CD4-positive, alpha-beta T cell (primary cell): ENCODE measurements at places on chromosomes 1 and 21.
A peak's percentile ranks its signal among the peaks of the same experiment; 100 is the strongest.

- no peak for DNase-seq
These were observed 18.9 kb downstream of the NPR1 start for GRCh38 chr1:153697191-153698019.

GRCh38 chr1:107339775-107340174 lies 198.9 kb downstream of the NTNG1 start:
- no peak for DNase-seq

DNA sequence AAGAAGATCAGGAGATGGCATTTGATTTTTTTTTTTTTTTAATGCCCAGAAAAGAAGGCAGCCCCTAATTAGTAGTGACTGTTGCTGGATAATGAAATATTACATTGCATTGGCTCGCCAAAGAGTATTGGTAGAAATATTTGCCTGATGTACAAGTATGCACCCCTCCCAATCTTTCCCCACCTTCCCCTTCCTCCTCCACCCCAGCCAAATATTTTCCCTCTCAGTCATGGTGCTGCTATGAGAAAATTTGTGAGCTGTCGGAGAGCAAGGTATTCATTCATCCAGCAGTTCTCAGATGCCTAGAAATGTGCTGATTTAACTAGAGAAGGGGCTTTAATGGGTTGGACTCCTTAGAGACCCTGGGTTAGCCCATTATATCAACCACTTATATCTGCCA lies 50.5 kb upstream of the IKBKE start:
- DNase-seq: no peak

- DNase-seq: no peak
These were observed 9.6 kb downstream of the C1orf167 start for GRCh38 chr1:11771481-11772043.

- DNase-seq: no peak
These were observed 27.3 kb upstream of the GOLT1A start for GRCh38 chr1:204241050-204241449.

GRCh38 chr1:167510881-167511280 lies 7.4 kb downstream of the CD247 start:
- no peak for DNase-seq

- no peak for DNase-seq
These were observed 27.1 kb downstream of the AHDC1 start for GRCh38 chr1:27576806-27577227.

GRCh38 chr1:1173793-1174415 lies at the start of gene TTLL10:
TSS of gene TTLL10 (plus strand) at chr1:1173880. CDS start at chr1:1179216, 5,336 bp downstream.
- peak; percentile 65 for DNase-seq

DNA sequence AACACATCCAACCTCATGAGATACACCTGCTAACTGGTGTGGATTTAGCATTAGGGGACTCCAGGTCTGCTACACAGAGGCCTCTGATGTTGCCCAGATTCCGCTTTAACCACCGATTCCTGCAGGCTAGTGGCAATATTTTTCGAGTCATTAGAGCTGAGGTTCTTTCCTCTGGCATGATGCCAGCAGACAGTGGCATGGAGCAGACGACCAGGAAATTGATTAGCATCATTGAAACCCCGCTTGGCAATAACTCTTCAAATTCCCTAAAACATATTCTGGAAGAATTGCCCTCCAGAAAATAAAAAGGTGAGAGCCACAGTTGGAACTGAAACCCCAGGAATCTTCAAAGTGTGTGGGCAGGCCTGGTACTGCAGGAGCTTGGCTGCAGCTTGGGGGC lies 28.4 kb upstream of the ETV3 start:
- no peak for DNase-seq

GRCh38 chr21:20451046-20451445 lies 547.2 kb upstream of the NCAM2 start:
- no peak for DNase-seq

GRCh38 chr1:30753118-30753517 lies 4.5 kb downstream of the LAPTM5 start:
- DNase-seq: no peak

DNA sequence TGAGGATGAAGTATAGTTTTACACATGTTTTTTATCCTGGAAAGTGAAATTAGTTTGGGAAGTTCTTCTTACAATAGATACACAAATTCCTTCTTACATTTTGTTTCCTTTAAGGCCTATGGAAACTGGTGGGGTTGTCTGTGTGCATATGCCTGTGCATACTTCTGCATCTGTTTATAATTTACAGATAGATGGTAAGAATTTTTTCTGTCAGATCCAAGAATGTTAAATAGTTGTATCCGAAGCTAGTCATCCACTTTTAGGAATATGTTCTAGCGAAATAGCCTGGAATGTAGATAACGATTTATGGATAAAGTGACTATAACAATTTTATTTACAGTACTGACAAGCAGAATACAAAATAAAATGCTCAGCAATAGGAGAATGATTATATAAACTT lies 194.1 kb downstream of the ROR1 start:
- no peak for DNase-seq

GRCh38 chr1:63693944-63694571 lies 79.8 kb upstream of the ROR1 start:
- DNase-seq: no peak

GRCh38 chr1:19381261-19381660 lies 69.1 kb downstream of the SLC66A1 start:
- DNase-seq: no peak

DNA sequence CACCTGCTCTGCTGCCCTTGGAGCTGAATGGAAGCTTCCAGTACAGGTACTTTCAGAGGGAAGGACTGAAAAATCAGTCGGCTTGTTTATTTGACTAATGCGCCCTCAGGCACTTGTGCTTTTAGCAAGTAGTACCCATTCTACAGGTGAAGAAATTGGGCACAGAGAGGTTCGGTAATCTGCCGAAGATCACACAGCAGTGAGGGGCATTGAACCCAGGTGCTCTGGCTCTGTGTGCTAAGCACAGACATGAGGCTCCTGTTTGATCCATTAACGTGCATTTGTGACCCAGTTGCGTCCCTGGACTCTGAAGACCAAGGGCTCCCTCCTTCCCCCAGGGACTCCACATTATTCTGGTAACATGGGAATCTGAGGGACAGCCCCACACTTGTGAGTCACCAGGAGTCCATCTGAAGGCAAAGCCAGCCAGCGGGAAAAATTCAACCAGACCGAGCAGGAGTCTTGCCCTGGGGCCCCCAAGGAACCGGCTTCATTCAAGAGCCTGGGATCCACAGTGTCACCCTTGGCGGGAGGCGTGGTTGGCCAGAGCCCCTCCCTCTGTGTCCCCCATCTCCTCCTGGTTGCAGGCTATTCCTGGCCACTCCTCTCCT lies 192.4 kb upstream of the ARHGEF16 start:
- no peak for DNase-seq

GRCh38 chr21:44603911-44604310 lies 3.5 kb downstream of the KRTAP10-7 start:
- DNase-seq: no peak

GRCh38 chr1:36829066-36829465 lies 205.2 kb downstream of the GRIK3 start:
- DNase-seq: no peak

- no peak for DNase-seq
These were observed 14.9 kb upstream of the HMGCS2 start for GRCh38 chr1:119783354-119784185.

DNA sequence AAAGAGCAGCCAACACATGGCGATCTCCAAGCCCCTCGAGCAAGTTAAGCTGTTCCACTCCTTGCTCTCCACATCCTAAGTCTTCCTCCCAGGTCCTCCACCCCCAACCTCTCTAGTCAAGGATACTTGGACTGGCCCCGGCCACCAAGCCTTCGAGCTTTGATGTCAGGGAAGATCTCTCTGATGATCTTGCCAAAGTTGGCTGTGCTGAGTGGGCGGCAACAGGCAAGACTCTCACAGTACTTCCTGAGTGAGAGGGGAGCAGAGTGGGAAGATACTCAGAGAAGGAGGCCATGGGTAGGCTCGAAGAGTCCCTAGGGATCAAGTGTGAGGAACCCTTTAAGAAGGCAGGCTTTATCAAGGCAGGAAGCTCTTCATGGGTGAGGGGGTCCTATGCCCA lies 2.8 kb downstream of the RFX5 start:
- no peak for DNase-seq

DNA sequence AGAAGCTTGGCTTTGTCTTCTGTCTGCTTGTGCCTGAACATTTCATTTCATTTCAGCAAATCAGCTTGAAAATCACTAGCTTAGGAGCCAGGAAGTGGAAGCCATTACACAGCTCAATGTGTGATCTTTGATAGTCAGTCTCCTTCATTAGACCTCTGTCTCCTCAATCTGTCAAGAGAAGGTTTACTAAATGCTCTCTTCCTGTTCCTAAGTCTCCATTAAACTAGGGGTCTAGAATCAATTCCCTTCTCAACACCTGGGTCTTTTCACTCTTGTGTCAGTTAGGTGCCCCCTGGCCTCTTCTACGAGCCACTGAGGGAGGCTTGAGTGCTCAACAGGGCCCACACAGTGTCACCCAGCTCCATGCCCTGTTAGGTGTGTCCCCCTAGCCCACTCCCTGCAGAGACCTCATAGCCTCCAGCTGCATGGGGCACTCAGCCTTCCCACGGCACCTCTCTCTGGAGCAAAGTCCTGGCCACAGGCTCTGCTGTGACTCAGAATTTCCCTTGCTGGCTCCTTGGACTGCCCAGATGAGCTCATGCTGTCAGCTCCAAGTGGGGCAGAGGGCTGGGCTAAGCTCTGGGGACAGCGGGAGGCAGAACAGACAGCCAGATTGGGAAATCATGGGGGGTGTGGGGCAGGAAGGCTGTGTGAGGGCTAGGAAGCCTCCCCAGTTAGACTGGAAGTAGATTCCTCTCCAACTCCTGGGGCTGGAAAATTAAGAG lies 115.7 kb upstream of the IPO9 start:
- DNase-seq: peak; percentile 66

GRCh38 chr1:184755226-184756065 lies 788 bp upstream of the EDEM3 start:
- DNase-seq: no peak

DNA sequence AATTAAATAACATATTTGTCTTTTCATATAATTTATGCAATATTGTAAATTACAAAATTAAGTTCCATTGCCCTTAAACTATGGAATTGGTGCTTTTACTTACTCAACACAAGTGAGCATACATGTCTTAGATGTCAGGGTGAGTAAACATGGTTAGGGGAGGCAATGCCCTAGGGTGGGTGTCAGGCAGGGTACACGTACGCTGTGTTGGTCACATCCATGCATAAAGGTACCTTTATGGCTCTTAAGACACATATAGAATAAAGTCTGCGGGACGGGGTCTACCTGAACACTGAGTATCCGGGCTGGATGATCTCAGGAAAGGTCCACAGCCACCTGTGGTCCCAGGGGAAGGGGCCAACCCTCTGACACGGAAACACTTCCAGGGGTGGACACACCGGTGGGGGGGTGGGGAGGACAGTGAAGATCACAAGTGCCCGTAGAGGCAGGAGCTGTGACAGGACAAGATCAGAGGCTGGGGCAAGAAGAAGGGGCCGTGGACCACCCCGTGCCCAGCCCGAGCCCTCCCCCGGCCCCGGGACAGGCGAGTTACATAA lies 720 bp downstream of the LIN9 start:
- DNase-seq: peak; percentile 41

- no peak for DNase-seq
These were observed 78.3 kb upstream of the LMO4 start for GRCh38 chr1:87250336-87250735.

DNA sequence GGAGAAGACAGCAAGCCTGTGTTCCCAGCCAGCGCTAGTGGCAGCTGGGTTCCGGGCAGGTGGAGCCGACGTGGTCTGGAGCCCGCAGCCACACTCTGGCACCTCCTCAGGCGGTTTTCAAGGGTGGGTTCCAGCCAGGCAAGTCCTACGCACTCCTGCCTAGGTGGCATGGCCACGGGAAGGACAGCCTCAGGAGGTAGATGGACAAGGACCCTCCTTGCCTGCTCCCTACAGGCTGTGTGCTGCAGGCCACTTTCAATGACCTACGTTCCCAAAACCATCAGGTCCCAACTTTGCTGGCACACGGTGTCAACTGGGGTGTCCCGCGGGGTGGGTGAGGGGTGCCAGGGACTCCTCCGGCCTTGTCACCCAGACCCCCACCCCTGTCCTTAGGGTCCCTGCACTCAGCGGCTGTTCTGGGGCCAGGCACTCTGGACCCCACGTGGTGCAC lies 6.7 kb upstream of the PTGER3 start:
- DNase-seq: no peak

DNA sequence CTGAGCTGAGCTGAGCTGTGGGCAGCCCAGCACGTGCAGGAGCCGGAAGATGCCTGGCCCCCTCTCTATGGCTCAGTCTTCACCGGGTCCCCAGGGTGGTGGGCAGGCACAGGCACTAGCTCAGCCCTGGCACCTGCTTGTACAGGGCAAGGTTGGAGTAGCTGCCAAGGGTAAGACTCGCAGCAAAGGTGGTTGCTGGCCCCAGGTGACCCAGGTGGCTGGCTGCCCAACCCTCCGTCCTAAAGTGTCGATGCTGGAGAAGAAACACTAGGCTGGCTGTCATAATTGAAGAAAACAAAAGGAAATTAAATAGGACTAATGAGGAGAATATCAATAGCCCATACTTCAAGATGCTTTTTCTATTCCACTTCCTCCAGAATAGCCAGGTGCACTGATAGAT lies 77.1 kb upstream of the ACTL8 start:
- DNase-seq: no peak

GRCh38 chr1:177753655-177754054 lies 216.2 kb downstream of the SEC16B start:
- no peak for DNase-seq

DNA sequence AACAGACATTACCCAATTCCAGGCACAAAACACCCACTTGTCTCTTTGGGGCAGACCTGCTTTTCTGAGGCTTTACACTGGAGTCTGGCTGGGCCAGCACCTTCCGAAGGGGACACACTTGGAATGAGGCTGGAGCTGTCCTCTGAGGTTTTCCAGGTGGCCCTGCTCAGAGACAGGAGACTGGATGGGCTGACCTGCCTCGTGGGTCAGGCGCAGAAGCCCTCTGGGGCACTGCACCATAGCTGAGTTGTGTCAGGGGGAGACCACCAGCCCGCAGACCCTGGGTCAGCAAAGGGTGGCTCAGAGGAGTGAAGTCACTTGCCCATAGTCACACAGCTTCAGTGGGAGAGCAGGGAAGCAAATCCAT lies 1.8 kb downstream of the SH2D5 start:
- no peak for DNase-seq

GRCh38 chr1:156118177-156118868 lies 3.8 kb downstream of the LMNA start:
- DNase-seq: no peak

- DNase-seq: no peak
These were observed 30.4 kb downstream of the RIMS3 start for GRCh38 chr1:40634901-40635655.

DNA sequence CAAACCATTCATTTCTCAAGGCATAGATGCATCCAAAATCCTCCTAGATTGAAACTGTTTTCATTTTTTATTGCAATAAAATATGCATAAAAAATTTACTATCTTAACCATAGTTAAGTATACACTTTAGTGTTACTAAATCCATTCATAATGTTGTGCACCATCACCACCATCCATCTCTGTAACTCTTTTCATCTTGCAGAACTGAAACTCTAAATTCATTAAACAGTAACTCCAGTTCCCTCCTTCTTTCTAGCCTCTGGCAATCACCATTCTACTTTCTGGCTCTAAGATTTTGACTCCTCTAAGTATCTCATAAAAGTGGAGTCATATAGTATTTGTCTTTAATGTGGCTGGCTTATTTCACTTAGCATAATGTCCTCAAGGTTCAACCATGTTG lies 236.8 kb downstream of the SMYD3 start:
- DNase-seq: no peak
